ENCODE measurements at places on chromosomes 7 and 10.

GRCh38 chr10:78766603-78767002 lies 302.2 kb upstream of the ZMIZ1 start:
- no peak for DNase-seq

DNA sequence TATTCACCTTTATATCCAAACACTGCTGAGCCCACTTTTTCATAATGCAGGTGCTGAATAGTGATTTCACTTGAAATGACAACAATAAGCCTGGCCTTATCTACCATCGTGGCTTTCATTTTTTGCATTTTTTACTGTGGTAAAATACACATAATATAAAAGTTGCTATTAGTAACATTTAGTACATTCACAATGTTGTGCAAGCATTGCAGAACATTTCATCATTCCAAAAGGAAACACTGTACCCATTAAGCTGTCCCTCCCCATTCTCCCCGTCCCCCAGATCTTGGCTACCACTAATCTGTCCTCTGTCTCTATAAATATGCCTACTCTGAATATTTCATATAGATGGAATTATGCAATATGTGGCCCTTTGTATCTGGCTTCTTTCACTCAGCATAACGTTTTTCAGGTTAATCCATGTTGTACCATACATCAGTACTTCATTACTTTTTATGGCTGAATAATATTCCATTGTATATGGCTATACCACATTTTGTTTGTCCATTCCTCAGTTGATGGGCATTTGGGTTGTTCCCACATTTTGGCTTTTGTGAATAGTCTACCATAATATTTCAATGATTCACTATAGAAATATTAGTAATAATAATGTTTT lies 68.5 kb upstream of the ARID5B start:
- DNase-seq = no peak

GRCh38 chr10:23345861-23346260 lies 1.3 kb upstream of the C10orf67 start:
- DNase-seq = no peak

GRCh38 chr7:137204246-137204645 lies 139.3 kb downstream of the PTN start:
- no peak for DNase-seq

GRCh38 chr10:71713135-71714030 lies 6.2 kb downstream of the C10orf105 start:
- peak; percentile 91 for DNase-seq

GRCh38 chr10:98242823-98243222 lies 25.2 kb downstream of the LOXL4 start:
- DNase-seq = no peak

- no peak for DNase-seq
These were observed 11.1 kb upstream of the PARD3 start for GRCh38 chr10:34826221-34826620.

DNA sequence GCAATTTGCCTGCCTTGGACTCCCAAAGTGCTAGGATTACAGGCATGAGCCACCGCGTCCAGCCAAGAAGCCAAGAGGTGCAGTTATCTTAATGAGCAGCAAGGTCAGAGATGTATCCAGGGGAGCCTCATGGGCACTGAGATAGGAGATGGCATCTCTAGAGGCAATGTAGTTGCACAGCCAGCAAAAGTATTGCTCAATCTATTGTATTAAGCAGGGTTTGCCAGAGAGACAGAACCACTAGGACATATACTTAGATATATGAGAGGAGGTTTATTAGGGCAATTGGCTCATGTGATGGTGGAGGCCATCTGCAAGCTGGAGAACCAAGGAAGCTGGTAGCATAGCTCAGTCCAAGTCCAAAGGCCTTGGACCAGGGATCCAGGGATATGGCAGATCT lies 16.3 kb upstream of the VPS26A start:
- DNase-seq = no peak

- DNase-seq = no peak
These were observed 62.9 kb upstream of the PRR15 start for GRCh38 chr7:29500719-29501118.

- no peak for DNase-seq
These were observed 12.3 kb downstream of the CFAP46 start for GRCh38 chr10:132929953-132930548.

DNA sequence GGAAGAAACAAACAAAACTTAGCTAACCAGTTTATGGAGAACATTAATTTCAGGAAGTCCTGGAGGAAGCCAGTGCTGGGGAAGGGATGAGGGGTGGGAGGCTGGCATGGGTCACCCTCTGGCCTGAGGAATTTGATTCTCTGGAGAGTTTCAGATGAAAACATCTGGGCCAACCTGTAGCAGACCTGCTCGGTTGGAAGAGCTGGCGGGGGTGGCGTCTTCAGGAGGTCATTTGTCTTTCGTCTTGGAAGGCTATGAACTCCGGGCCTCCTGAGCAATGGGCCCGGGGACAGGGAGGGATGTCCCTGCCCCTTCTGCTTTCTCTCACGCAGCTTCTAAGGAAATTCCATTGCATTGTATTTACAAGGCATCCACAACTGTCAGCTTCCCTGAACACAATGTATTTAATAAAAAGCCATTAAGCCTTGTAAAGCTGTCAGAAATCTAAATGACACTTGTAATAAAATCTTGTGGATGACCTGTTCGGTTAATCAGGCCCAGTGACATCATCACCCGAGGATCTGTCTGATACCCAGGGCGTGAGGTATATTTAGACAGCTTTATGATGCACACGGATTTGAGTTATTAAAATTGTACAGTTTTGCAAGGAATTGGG lies 250.5 kb downstream of the RAB11FIP2 start:
- DNase-seq = no peak

GRCh38 chr10:21926949-21927348 lies 76.6 kb downstream of the DNAJC1 start:
- no peak for DNase-seq

DNA sequence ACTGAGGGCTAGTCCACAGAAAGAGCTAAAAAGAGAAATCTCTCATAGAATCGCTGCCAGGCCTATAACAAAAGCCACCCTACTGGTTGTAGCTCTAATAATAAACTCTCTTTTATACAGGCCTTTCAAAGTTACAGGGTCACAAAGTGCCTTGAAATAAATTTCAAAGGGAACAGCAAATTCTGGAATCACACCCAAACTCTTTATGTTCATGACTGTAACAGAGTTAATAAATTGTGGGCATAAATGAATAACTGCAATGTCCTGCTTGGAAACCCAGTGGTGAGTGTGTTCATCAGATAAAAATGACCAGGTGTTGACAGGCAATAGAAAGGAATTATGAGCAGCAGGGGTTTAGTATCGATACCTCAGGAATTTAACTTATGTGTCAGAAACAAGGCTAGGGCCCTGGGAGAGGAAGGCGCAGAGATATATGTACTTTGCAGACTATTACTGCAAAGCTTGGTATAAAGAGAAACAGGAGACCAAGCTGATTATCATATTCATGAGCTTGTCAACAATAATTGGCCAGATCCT lies 9.3 kb downstream of the CDC14C start:
- no peak for DNase-seq

- DNase-seq = no peak
These were observed 46.0 kb downstream of the ST7 start for GRCh38 chr7:116999311-116999710.

DNA sequence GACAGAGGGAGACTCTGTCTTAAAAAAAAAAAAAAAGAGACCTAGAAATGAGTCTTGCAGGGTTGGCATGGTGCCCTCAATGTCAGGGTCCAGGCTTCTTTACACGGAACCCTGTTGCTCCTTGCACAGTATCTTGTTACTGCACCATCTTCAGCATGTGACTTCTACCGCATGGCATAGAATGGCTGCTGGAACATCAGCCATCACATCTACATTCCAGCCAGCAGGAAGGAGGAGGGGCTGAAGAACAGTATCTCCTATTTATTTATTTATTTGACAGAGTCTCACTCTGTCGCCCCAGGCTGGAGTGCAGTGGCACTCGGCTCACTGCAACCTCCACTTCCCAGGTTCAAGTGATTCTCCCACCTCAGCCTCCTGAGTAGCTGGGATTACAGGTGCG lies 3.7 kb upstream of the ACHE start:
- DNase-seq = no peak

GRCh38 chr7:73717991-73718405 lies 1.5 kb downstream of the STX1A start:
- no peak for DNase-seq

DNA sequence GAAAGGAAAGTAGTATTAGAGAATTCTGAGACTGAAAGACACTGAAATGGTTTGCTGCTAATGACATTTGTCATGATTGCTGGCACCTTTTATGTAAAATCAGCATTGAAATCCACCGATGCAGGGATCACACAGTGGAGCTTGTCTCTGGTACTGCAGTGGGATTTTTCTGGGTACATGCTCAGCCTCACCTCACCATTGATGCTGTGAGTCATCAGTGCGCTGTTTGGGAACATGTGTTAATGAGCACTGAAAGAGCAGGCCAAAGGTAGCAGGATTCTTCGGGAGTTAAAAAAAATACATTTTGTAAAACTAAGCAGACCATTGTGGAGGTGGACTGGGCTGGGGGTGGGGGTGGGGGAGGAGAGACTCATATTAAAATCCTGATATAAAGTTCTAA lies 174.9 kb downstream of the CREB5 start:
- DNase-seq = peak; percentile 42
